ENCODE measurements at places on chromosomes 11 and 22.

- DNase-seq: no peak
These were observed 47.1 kb upstream of the SYT13 start for GRCh38 chr11:45333001-45333971.

- DNase-seq: no peak
These were observed 18.5 kb upstream of the SPTBN2 start for GRCh38 chr11:66747480-66747879.

GRCh38 chr22:41822317-41823057, 10.4 kb upstream of the SREBF2 start:
- peak; percentile 45 for DNase-seq

DNA sequence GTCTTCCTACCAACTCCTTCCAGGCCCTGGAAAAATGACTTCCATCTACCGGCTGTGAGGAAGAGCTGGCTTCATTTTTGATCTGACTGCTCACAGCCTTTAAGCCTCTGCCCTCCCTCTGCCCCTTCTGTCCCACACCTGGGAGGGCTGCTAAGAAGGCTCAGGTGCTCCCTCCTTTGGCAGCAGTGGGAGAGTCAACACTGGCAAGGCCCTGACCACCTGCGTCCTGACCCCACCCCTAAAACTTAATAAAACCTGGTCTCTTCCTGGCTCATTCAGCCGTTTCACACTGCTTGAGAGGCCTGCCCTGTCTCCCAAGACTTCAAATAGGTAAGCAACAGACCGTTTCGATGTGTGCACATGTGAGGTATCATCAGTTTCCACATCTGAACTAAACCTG, 52.1 kb upstream of the NFRKB start:
- no peak for DNase-seq

DNA sequence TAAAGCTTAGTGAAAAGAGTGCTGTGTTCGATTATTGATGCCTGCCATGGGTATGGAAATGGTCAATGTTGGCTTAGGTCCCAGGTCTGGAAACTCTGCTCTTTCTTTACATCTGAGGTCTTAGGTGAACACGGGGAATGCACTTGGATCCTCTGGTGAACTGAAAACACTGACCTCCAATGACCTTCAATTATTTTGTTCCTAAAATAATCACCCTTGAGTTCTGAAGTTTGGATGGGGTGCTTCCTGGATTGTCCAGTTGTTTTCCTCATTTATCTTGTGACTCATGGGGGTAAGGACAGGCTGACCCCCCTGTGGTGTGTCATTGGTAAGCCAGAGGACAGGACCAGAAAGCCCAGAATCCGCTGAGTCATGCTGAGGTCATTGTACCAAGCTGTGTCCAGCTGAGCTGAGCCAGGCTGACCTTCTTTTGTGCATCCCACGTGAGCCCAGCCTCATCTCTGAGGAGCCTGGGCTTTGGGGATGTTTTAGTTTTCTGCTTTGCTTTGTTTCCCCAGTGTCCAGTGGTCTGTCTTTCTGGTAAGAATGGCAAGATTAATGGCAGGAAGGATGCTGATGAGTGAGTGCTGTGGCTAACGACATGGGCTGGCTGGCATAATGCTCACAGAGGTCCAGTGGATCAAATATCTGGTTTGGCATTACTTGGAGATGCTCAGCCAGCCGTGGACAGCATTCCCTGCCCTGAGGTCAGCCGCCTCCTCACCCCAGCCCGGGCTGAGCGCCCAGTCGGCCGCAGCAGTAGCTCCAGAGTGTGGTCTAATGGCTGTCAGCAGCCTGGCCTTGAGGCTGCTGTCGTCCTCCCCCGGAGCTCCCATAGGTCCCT, 35.6 kb downstream of the AMPD3 start:
- no peak for DNase-seq

- peak; percentile 73 for DNase-seq
These were observed at the start of gene UNC93B1 for GRCh38 chr11:68003846-68004550. Gene UNC93B1 (minus strand): TSS chr11:68004097. CDS start chr11:68004043, 54 bp downstream.

GRCh38 chr11:107263844-107264563, 193.6 kb downstream of the CWF19L2 start:
- DNase-seq: no peak

- DNase-seq: no peak
These were observed 29.0 kb downstream of the FBLN1 start for GRCh38 chr22:45531441-45532234.

DNA sequence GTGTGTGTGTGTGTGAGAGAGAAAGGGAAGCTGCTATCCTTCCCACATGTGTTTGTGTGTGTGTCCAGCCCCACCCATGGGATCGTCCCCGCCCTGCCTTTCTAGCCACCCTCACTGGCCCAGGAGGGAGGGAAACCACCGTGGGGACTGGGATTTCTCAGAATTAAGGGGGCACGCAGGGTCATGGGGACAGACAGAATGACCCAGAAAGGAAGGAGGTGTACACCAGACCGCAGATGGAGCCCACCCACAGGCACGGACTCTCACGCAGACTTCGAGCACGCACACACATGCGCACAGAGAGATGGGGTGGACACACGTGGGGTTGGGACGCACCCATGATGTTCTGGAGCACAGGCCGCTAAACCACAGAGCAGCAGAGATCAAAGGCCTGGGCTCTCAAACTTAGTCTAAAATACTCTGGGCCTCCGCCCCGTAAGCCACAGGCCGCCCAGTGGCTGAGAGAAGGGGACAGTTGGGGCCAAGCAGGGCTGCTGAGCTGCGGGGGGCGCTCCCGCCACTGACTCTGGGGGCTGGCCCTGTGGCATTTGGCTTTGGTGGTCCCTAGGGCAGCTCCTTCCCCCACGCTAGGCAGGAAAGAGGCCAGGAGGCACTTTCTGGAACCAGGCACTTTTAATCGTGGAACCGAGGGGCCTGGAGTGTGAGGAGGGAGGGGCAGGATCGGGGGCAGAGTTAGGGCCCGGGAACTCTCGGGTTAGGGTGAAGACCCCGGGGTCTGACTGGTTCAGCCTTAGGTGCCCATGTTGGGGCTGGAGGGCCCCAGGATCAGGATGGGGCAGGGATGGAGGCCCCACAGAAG, 1.5 kb downstream of the IFITM5 start:
- DNase-seq: no peak

GRCh38 chr11:2259466-2259830, 10.9 kb downstream of the ASCL2 start:
- DNase-seq: no peak

DNA sequence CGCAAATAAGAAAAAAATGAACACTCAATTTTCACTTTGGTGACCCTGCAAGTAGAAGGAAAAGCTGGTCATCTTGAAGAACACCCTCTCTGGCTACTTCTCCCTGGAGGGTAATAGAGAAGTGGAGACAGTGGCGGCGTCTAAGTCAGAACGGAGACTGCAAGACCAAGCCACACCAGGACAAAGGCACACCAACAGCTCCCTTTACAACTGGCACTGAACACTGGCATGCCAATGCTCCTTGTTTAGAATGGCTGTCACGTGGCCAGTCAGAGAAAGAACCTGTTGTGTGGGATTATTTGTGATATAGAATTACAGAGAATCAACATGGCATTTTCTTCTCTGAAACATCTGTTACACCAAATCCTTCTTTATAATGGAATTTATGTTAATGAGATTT, 61.3 kb upstream of the YPEL1 start:
- no peak for DNase-seq

- no peak for DNase-seq
These were observed 466.3 kb upstream of the ARHGAP42 start for GRCh38 chr11:100220801-100221200.

GRCh38 chr11:72112143-72112977, at the start of gene ANAPC15:
Gene ANAPC15 (minus strand): TSS chr11:72112695. CDS start chr11:72111276, 1,419 bp downstream.
- peak; percentile 96 for DNase-seq

- no peak for DNase-seq
These were observed 412.9 kb downstream of the TBC1D22A start for GRCh38 chr22:47175151-47176025.

- DNase-seq: no peak
These were observed 279.8 kb downstream of the DDX10 start for GRCh38 chr11:108944471-108945178.

- DNase-seq: no peak
These were observed 677 bp downstream of the DYNC2H1 start for GRCh38 chr11:103109818-103110388.

- no peak for DNase-seq
These were observed 14.7 kb upstream of the TAB1 start for GRCh38 chr22:39384750-39385480.

GRCh38 chr11:117423046-117423575, 95.5 kb downstream of the CEP164 start:
- DNase-seq: no peak

- DNase-seq: no peak
These were observed 972 bp upstream of the TSSC4 start for GRCh38 chr11:2399488-2400068.

- no peak for DNase-seq
These were observed 45.6 kb downstream of the CD82 start for GRCh38 chr11:44611088-44611487.

GRCh38 chr11:11370255-11370961, 17.4 kb upstream of the CSNK2A3 start:
- DNase-seq: no peak

- DNase-seq: no peak
These were observed 18.9 kb upstream of the IL17REL start for GRCh38 chr22:50031189-50032091.

- no peak for DNase-seq
These were observed 77.2 kb downstream of the MORC2 start for GRCh38 chr22:30891443-30891755.

DNA sequence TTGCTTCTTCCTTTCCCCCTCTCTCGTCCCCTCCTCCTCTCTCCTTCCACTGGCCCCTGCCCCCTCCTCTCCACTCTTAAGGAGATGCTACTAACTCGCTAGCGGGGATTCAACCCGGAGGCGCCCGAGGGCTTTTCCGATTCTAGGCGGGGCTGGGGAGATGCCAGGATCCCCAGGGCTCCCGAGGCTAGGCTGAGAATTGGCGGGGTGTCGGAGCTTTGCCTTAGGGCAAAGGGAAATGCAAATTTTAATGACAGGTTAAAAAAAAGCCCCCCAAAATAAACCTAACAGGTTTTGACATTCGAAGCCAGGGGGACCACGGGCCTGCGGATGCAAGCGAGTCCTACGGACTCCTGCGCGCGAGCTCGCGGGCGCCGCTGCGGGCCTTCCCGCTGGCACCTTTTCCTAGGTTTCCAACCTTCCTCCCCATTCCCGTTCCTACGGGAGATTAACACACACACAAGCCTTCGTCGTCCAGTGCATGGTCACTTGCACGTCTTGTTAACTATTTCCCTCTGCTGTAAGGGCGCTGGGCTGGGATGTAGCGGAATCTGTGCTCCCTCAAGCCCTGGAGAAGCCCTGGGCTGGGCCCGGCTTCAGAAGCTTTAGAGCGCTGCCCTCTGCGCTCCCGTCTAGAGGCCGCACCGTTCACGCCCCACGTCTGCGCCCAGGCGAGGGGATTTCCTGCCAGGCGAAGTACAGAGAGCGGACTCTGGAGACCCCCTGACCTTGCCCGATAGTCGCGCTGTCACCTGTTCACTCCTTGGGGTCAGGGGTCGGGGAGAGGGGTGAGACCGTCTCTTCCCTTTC, 729 bp upstream of the ALX4 start:
- no peak for DNase-seq

GRCh38 chr11:80843266-80843974, 1402.6 kb upstream of the TENM4 start:
- no peak for DNase-seq

GRCh38 chr11:95322539-95322938, 91.5 kb upstream of the SESN3 start:
- no peak for DNase-seq

- DNase-seq: no peak
These were observed 110.9 kb downstream of the TSPAN18 start for GRCh38 chr11:44837661-44838060.

GRCh38 chr11:57434640-57435546, 8.0 kb upstream of the SLC43A3 start:
- DNase-seq: no peak

DNA sequence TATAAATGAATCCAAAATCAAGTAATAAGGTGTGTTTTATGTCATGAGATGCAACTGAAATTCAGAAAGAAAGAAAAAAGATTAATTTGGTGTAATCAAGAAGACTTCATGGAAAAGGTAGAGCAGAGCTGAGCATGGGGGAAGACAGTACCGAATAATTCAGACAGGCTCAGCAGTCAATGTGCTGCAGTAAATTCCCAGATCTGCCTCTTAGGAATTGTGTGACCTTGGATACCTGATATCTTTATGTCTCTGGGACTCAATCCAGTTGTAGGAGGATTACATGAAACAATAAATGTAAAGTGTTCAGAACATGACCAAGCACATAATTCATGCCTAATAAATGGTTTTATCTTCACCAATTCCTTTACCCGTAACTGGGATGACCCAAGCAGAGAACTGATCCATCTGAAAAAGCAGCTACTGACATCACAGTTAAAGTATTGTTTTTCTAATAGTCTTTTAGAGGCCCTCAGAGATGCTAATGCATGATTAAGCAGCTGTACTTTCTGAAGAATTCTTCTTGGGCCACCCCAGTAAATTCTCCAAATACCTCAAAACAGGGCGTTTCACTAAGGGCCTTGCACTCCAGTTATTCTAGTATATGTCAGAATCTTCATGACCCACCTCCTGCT, 7.8 kb downstream of the MS4A12 start:
- no peak for DNase-seq

- DNase-seq: no peak
These were observed 169.9 kb downstream of the CTTN start for GRCh38 chr11:70568035-70568813.

- no peak for DNase-seq
These were observed 536.8 kb downstream of the MIAT start for GRCh38 chr22:27194096-27194748.

DNA sequence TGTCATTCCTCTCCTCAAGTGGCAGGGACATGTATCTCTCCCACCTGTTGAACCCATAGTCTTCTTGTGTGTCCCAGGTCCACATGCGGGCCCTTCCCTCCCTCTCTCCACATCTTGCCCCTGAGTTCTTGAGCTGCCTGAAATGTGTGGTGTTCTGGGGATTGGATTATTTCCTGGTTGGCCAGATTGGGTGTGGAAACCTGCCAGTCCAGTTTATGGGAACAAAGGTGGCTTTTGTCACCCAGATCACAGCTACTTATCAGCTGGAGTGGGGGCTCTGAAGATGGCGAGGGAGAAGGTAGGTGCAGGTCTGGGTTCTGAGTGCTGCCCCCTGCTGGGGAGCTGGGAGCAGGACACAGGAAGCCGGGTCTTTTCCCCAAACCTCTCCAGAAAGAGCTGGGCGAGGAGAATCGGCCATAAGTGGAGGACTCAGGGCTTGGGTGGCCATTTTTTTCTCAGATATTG, 14.2 kb downstream of the DTX4 start:
- DNase-seq: no peak

DNA sequence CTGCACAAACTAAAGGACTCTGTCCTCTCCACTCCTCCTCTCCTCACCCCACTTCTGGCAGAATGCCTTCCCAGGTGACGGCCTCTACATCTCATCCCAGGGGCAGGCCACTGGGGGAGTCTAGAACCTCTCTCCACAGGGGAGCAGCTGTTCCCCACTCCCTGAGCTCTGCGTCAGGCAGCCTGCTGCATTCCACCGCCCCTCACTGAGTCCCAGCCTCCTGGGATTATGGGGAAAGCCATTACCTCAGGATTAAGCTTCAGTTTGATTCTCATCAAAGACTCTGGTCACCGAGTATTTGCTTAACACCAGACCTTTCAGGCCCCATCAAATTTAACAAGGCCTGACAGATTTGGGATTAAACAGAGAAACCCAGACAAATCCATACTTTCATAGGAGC, 405.9 kb downstream of the NXPE2 start:
- no peak for DNase-seq

GRCh38 chr11:443542-444199, 1.9 kb upstream of the ANO9 start:
- DNase-seq: no peak

Measured in activated CD4-positive, alpha-beta T cell treated with anti-CD3 and anti-CD28 coated beads for 24 hours (primary cell).